ENCODE measurements at places on chromosomes 2 and 18.

DNA sequence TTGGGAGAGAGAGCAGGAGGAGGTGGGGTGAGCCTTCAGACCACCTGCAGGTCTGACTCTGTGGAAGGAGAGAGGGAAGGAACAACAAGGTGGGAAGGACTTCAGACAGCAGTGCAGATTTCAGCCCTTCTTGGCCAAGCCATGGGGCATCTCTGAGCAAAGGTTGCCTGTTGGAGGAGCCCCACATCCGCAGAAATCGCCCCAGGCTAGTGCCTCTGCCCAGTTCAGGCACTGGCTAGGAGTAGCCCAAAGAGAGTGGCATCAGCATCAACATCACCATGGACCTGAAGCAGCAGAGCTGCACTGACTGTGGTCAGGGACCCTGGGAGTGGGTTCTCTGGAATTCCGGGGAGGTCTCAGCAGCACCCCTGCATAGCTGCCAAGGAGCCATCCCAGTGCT, 10.2 kb downstream of the GPR55 start:
- no peak for DNase-seq

- DNase-seq: no peak
These were observed 171.1 kb downstream of the HDAC4 start for GRCh38 chr2:239229545-239230279.

GRCh38 chr18:49340446-49340845, 120.0 kb downstream of the DYM start:
- DNase-seq: no peak

DNA sequence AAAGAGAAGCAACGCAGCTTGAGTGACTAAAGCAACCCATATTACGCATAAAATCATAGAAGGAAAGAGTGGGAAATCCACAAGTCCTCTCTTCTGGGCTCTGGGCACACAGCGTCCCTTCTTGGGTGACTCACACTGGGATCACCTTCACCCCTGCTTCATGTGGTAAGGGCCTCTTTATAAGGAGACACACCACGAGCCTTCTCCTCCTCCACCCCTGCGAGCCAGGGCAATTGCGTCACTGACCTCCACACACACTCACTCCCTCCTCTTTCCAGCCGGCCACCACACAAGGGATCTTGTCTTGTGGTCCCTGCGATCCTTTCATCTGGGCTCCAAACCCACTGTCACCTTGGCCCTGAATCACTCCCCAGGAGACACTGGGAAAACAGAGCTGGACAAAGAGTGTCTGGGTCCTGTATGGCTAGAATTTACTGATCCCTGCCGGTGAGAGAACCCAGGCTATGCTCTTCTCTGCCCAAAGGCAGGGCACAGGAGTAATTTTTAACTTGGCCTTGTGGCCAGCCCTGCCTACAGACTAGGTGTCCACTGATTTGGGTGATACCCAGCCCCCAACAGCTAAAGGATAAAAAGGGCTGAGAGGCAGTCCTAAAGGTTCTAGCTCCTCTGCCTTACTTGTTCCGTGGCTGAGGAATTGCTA, 35.3 kb downstream of the NHEJ1 start:
- DNase-seq: no peak

GRCh38 chr2:100422320-100423055, 5.0 kb upstream of the CHST10 start:
- no peak for DNase-seq

DNA sequence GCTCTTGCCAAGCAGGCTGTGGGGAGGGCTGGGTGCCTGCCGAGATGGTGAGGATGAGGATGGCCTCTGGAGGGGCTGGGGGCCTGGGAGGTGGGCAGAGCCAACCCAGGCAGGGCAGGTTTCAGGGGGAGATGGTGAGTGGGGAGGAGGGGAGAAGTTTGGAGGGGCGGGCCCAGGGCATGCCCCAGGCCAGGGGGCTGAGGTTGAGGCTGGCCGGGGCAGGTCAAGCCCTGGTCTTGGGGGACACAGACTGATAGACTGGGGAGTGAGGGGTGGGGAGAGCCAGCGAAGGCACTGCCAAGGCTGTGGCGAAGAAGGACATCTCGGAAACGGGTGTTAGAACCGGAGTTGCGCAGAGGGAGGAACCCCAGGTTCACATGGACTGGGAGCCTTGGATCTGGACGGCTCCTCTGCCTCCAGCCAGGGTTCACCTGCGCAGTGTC, 12.6 kb downstream of the CAPN10 start:
- no peak for DNase-seq

- no peak for DNase-seq
These were observed 197.1 kb upstream of the LHCGR start for GRCh38 chr2:48952614-48953013.

DNA sequence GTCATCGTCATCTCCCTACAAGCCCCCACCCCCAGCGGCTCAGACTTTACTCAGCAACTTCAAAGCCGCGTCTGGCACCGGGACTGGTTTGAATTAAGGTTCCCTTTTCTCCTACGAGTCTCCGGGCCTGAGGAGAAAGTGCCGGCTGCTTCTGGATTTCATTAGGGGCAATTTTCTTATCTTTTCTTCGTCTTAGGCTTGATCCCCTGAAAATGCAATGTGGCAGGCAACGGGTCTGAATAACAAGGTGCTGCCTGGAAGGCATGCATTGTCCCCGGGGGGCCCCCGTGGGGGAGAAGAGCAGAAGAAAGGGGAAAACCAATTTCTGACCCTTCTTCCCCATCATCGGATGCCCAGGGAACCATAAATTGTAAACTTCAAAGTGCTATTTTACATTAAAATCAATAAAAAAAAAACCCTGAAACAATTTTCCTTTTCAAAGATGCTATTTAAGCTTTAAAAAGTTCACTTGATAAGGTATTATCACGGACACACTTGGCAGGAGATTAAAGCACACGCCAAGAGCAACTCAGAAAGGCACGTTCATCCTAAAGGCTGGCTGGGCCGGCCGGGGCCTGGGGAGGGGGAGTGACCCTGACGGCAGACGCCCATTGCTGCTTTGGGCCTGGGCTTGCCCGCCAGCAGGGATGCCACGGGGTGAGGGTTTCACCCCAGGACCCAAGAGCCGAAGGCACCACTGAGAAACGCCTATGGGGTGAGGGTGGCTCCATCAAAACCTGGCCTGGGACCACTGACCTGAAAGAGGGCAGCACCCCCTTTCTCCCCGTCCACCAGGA, 230.4 kb downstream of the TWIST2 start:
- DNase-seq: no peak

All from NCI-H774 (cell line).